Left kidney (tissue), 8 donors: ENCODE measurements at places on chromosomes 3 and 15.

DNA sequence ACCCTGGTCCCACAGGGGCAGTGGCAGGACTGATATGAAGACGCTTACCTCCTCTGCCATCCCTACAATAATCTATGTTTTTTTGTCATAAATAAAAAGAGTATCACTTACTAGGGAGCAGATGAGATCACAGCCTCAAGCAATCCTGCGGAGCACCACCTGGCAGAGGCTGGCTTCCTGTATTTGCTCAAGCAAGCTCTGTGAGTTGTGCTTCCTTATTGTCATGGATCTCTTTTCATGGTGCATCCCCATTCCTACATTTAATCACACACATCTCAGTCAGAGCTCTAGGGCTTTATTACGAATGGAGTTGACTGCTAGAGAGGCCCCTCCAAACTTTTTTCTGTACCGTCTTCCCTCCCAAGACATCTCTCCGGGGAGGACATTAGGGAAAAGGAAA lies 186.0 kb downstream of the UBE2E2 start:
- no peak for DNase-seq

DNA sequence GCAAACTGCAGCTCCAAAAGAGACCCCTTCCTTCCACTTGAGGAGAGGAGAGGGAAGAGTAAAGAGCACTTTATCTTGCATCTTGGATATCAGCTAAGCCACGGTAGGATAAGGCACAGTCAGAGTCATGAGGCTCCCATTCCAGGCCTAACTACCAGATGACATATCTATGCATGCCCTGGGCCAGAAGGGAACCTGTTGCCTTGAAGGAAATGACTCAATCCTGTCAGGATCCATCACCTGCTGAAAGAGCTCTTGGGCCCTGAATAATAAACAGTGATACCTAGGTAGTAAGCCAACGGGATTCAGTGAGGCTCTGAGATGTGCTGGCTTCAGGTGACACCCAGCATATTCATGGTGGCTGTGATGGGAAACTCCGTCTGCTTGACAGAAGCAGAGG lies 118.5 kb upstream of the EPHA3 start:
- no peak for DNase-seq

DNA sequence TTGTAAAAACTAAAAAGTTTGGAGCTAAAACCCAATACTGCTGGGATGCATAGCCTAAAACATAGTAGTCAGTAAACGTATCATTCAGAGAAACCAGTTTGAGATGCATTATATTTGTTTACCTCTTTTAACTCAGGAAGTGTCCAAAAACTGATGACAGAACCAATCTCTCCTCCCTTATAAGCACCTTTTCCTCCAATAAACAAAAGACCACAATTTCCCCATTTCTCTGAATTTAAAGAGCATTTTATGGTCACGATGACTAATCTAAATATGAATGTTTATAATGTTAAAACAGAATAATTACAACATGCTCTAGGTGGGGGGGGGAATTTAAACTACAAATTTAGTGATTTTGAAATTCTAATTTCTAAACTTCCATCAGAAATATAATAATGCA lies 58.5 kb downstream of the CEP63 start:
- DNase-seq = no peak

DNA sequence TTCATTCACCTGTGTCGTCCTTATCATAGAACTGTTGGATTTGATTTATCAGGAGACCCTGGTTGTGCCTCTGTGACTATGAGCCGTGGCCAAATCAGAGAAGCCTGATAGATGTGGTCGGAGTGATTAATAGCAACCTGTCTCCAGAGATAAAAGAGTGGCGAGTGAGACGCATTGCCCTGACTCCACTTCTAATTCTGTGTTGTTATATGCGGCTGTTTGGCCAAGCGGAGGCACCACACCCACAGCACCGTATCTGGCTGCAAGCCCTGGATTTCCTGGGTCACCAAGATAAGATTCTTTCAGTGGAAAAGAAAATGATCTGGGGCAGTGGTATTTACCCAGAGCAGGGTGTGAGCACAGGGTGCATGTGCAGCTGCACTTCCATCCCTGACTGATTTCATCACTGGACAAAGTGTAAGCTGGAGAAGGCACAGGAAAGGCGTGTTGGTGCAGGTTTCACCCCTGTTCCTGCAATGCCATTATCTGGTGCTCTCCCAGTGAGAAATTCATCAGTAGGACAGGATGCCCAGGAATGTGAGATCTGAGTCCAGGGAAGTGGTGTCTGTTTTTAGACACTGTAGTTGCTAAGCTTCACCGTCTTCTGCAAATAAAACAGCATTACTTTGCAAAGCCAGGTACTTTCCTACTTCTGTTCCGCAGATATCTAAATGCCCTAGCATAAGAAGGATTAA lies 84.6 kb downstream of the CD47 start:
- no peak for DNase-seq

GRCh38 chr3:23726811-23727548 lies 78.8 kb upstream of the UBE2E1 start:
- no peak for DNase-seq

- DNase-seq = no peak
These were observed 26.7 kb downstream of the SYNM start for GRCh38 chr15:99131441-99132023.

DNA sequence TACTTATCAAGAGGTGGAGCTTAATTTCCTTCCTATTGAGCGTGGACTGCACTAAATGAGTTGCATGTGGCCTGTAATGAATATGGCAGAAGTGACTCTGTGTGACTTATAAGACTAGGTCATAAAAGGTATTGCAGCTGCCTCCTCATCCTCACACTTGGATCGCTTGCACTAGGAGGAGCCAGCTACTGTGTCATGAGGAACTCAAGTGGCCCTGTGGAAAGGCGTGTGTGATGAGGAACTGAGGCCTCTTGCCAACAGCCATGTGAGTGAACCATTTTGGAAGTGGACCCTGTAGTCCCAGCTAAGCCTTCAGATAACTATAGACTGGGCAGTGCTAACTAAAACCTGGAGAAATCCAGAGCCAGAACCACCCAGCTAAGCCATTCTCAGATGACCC lies 7.1 kb upstream of the SLC30A4 start:
- no peak for DNase-seq

- no peak for DNase-seq
These were observed 25.6 kb downstream of the CEP63 start for GRCh38 chr3:134511500-134511899.

GRCh38 chr3:52524752-52525679 lies 8.6 kb downstream of the NT5DC2 start:
- peak; percentile 33 for DNase-seq

- DNase-seq = no peak
These were observed 54.4 kb downstream of the MEF2A start for GRCh38 chr15:99620178-99620577.

GRCh38 chr15:70664494-70664893 lies 98.9 kb downstream of the UACA start:
- no peak for DNase-seq

- DNase-seq = no peak
These were observed 755 bp downstream of the CD200R1 start for GRCh38 chr3:112974178-112974517.

DNA sequence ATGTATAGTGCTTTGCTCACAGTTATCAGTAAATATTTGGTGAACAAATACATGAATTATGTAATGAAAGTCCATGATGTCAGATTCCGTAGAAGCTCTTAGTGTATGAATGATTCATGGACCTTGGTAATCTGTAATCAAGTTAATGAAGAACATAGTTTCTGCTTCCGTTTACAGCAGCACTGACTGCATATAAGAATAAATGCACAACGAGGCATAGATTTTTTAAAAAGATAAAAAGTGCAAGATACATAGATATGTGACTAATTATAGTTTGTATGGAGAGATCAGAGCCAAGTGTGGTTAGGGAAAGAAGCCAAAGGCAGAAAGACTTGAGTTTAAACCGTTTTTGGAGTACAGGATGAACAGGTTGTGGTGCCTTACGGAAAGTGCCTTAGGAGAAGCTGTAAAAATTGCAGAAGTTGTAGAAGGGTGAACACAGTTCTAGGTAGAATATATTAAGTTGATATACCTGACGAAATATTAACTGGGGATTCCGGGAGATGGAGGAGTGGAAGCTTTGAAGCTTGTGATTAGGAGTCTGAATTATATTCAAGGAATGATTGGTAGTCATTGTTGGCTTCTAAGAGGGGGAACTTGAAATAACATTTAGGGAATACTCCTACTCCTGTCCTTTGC lies 293.1 kb downstream of the NLGN1 start:
- peak; percentile 8 for DNase-seq

- DNase-seq = no peak
These were observed 25.7 kb downstream of the LIPC start for GRCh38 chr15:58457466-58457965.

DNA sequence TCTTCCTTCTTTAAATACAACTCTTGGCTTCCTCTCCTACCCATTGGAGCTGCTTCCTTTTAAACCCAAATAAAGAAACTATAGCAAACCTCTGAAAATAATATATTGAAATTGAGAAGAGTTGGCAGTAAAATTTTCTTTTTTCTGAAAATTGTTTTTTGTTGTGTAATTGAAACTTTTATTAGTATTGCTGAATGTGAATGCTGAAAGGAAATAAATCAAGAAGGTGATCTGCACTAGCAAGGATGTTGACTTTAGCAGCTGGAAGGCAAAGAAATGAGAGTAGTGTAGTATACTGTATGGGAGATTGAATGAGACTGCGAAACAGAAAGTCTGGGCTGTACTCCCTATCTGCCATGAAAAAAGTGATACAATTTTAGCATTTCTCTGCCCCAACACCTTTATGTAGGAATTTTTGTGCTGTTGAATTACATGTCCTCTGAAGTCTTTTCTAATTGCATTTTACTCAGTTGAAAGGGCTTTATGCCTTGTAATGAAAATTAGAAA lies 166.3 kb downstream of the DOCK3 start:
- no peak for DNase-seq

DNA sequence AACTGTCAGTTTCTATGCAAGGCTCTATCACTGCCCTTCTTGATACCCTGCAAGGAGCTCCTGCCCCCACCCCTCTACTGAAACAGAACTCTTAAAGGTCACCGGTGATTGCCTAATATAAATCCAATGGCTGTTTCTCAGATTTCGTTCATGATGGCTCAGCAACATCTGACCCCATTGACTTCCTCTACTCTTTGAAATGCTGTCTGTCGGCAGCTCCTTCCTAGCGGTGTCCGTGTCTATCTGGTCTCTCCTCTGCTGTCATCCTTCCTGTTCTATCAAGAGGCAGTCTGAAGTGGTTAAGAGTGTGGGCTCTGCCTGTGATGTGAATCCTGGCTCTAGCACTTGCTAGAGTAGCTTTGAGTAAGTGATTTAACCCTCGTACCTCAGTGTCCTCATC lies 5.5 kb downstream of the TMEM266 start:
- DNase-seq = no peak

DNA sequence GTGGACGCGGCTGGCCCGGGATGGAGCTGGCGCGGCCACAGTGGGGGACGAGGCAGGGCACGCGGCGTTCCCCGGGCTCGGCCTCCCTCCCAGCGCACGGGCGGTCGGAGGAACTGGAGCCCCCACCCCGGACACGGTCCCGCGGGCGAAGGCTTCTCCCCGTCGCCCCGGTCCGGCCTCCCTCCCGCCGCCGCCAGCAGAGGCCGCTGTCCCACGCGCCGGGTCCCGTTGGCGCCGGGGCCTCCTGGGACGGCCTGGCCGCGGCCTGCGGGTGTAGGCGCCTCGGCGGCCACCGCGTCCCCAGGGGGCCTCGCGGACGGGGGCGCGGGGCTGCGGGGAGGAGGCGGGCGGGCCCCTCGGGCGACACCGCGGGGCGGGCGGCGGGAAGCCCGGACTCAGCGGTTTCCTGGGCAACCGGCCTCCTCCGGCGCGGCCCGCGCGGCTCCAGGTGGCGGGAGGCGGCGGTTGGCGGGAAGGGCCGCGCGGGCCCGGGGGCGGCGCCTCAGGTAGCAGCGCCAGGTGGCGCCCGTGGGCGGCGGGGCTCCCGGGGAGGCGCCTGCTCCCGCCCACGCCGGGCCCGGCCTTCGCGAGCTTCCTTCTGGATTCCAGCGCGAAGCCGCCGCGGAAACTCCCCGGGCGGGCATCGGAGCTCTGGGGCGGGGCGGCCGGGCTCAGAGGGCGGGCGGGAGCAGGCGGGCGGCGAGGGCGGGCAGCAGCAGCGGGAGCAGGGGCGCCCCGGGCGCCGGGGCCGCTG lies 26.7 kb downstream of the MELTF start:
- DNase-seq = peak; percentile 75

DNA sequence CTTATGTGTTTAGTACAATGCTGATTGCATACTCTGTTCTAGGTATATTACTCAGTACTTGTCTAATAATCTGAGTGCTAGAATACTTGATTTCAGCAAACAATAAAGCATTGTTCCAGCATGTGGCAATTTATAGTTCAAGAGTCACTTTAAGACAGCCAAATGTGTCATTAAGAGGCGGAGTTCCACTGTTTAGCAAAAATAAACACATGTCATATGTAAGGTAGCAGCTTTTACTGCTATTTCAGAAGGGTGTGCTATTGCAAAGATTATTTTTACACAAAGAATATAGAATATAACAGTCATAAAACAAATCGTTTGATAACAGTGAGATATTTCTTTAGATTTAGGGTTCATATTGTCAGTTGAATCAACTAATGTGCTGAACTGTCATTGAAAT lies 358.7 kb downstream of the TUSC7 start:
- no peak for DNase-seq

GRCh38 chr3:193928354-193929209 lies 207.4 kb upstream of the HES1 start:
- DNase-seq = no peak

- no peak for DNase-seq
These were observed 92.5 kb downstream of the HMG20A start for GRCh38 chr15:77513226-77513625.

GRCh38 chr15:61503383-61503969 lies 274.4 kb upstream of the RORA start:
- no peak for DNase-seq

DNA sequence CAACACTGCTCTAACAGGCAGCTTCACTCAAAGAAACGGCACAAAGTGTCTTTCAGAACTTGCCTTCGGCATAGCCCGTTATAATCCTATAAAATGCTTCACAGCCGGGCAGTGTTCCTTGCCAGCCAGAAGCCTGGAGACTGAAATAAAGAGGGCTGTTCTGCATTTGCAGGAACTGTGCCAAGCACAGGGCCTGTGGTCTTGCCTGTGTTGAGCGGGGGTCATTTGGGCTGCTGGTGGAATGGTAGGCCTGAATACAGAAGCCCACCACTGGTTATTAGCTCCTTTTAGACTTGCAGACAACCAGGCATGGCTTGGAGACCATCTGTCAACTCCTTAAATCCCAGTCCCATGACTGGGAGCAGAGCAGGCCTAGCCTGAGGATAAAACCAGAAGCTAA lies 4.7 kb upstream of the ARHGEF3 start:
- no peak for DNase-seq

GRCh38 chr3:63240381-63240902 lies 37.7 kb upstream of the SYNPR start:
- DNase-seq = no peak

- DNase-seq = no peak
These were observed 34.5 kb downstream of the TGFBR2 start for GRCh38 chr3:30640851-30641250.

DNA sequence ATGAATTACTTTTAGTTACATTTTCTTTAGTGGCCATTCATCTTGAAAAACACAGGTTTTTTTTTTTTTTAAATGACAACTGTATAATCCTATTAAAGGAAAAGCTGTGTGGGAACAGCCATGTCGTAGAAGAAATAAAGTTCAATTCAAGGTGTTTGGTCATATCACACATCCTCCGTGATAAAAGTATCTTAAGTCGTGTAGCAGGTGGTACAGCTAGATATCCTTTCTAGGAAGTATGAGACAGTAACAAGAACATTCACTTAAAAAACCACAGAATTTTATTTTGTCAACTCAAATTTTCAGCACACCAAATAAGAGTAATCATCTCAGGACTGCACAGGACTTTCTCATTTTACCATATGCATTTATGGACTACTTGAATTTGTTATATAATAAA lies 16.1 kb downstream of the ZDHHC23 start:
- DNase-seq = no peak

- DNase-seq = peak; percentile 44
These were observed 636 bp downstream of the TBC1D21 start for GRCh38 chr15:73873889-73874511.
